ENCODE measurements at places on chromosomes 5 and 9.

DNA sequence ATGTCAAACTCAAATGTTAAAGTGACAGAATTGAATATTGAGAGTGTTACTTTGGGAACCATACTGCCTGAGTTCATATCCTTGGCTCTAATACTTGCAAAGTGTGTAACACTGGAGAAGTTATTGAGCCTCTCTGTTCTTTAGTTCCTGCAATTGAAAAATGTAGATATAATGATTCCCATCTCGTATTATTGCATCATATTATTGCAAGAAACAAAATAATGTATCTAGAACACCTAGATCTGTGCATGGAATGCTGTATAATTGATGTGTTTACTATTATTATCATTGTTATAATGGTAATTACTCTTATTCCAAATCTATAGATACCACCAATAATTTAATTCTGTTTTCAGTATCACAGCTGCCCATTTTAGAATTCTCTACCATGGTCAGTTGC lies 310.3 kb downstream of the GABRG2 start:
- no peak for DNase-seq

DNA sequence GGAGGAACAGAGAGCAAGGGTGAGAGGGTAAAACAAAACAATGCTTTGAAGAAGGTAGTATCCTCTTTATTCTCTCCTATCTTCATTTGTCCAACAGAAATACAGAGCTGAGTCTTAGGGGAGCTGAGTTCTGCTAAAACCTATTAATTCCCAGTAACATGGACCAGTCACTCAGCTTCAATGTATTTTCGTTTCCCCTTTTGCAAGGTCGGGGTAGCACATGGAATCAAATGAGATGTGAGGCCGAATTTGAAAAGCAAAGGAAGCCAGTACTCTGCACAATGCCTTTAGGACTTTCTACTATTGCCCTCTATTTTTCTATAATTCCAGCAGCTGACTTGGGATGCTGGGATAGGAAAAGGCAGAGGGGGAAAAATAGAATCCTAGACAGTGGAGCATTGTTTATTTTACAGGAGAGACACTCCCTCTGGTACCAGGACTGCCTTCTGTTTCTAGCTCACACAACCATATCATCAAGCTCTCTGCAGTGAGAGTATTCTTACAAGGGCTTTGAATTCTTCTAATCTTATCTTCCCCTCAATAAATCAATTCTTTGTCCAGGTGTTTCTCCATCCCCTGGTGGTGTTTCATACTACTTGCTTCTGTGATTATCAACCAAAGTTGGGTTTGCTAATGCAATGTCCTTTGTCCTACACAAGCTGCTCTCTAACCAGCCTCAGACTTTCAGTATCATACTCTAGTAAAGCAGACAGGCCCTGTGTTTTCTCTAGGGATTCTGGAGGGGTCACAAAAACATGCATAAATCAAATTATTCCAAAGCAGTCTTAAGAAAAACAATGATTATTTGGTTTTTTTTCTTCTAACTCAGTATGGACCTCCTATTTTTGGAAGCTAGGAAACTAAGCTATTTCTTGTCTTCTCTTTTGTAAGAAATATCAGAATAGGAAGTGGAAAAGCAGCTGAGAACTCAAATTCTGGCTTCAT lies 341.5 kb downstream of the OSTF1 start:
- DNase-seq: no peak

DNA sequence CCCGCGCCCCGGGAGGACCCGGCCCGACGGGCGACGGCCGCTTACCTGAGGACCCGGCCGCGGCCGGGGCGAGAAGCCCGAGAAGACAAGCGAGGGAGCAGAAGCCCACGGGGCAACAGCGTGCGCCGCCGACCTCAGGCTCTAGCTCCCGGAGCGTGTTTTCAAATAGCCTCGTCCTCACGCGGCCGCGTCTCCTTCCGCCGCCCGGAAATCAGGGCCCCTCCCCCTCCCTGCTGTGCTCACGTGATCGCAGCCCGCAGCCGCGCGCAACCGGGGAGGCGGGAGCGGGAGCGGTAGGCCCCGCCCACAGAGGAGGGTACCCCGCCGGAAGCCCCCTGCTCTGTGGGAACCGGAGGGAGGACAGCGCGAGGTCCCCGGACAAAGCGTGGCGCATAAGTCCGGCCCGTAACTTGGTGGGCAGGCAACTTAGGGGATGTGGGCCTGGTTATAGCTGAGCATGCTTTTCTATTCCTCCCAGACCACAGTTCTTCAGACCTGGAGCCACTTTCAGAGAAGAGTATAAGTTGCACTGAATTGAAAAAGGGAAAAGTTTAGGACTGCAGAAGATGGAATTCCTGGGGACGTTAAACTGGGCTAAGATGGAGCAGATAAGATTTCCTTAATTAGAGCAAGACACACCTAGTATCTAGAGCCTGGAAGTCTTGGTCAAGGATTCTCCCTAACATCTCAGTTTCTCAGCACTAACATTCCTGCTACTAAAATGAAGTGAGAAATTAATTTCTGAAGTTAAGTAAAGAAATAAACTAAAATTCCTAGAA lies at the start of gene TEX10:
TSS of gene TEX10 (minus strand) at position 216 of the 779 bp plus-strand sequence. CDS start 3,579 bp downstream, outside the sequence.
- DNase-seq: peak; percentile 22

GRCh38 chr5:63963080-63963735 lies 963 bp upstream of the HTR1A start:
- no peak for DNase-seq

- DNase-seq: no peak
These were observed 14.6 kb downstream of the LCN9 start for GRCh38 chr9:135677641-135678168.

GRCh38 chr5:170117736-170118135 lies 12.0 kb downstream of the FOXI1 start:
- DNase-seq: no peak

- no peak for DNase-seq
These were observed 79.4 kb downstream of the AMBP start for GRCh38 chr9:113998525-113999255.

- DNase-seq: no peak
These were observed 140.1 kb upstream of the ABCA1 start for GRCh38 chr9:105067895-105068580.

DNA sequence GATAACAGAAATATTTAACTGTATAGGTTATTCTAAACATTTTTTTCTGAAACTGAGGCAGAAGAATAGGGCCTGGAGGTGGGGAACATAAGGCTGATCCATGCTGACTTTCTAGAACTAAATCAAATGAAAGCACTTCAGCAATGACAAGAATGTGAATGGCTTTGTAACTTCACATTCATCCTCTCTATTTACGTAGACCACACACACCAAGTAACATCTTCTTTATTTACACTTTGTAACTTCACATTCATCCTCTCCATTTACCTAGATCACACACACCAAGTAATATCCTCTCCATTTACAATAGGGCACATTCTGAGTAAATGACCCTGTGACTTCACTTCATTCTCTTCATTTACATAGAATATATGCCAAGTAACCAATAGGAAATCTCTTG lies 251.8 kb upstream of the CDH9 start:
- no peak for DNase-seq

DNA sequence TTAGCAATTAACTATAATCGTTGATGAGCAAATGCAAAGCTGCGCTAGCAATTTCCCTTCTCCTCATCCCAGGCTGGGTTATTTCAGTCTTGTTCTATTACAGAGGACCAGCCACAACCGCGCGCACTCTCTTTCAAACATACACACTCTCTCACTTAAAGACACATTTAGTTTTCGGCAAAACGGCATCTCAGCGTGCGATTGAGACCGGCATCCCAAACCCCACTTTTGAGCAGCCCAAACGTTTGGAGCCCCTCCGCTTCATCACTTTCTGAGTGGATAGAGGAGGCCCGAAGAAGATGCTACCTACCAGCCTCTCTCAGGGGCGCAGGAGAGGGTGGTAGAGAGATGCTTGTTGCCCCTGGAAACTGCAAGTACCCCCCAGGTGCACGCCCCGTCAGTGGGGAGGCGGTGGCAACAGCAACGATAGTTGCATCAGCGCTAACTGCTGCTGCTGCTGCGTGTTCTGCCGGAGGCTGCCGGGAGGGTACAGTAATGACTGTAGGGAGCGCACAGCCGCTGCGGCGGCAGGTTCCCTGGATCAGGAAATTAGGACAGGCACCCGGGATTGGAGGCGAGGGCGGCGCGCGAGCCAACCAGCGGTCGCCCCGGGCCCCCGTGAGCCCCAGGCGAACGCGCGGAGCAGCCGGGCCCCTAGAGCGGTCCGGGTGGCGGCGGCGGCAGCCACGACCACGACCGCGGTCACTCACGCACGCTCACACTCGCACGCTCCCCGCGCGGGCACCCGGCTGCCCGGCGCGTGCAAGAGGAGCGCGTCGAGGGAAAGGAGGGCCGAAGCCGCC lies 467 bp upstream of the VLDLR start:
- DNase-seq: no peak

GRCh38 chr5:90940227-90940995 lies 381.8 kb downstream of the ADGRV1 start:
- no peak for DNase-seq
